ENCODE measurements at places on chromosomes 4 and X.

DNA sequence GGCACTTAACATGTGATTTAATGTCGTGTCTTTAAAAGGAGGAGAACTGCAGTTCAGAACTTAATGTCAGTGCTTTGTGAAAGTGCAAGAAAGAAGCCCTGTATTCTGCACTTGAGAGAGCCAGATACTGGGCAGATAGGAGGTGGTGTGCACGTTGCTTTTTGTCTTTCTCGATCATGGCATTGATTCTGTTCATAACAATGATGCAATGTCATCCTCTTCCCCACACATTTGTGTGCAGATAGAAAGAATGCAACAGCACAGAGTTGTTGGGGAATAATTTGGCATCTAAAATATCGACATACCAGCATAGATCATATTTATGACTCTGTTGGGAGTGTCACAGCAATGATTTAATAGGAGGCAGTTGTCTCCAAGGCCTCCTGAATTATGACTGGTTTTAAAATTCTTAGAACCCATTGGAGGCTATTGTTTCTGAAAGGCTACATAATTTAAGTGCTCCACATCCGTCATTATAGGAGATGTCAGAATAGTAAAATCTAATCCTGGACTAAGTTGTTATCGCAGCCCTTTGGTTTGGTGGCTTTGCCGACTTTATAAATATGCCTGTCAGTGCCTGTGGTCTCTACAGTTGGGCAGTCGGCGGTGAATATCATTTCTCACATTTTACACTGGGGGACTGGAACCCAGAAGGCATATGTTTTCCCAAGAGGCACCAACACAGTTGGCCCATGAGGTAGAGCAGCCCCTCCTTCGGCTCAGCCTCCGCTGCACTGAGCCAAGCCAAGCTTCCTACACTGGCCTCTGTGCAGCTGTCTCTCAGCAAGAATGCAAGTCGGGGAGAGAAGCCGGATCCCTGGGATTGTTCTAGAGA lies 124.9 kb downstream of the PTTG2 start:
- no peak for DNase-seq

- no peak for DNase-seq
These were observed 213.9 kb downstream of the SPOCK3 start for GRCh38 chr4:167020410-167020809.

GRCh38 chrX:108000751-108001150 lies 18.6 kb upstream of the TEX13B start:
- DNase-seq: no peak

DNA sequence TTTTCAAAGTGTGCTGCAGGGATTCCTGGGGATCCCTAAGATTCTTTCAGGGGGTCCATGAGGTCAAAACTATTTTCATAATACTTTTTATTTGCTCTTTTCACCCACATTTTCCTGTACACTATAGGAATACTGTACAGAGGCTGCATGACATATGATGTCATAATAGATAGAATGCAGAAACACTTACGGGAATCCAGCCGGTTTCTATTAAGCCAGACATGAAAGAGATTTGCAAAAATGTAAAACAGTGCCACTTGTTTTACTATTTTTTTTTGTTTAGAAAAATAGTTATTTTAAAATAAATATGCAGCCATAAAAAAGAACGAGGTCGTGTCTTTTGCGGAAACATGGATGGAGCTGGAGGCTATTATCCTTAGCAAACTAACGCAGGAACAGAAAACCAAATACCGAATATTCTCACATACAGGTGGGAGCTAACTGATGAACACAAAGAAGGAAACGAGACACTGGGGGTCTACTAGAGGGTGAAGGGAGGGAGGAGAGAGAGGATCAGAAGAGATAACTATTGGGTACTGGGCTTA lies 5.0 kb downstream of the ZFX start:
- DNase-seq: no peak

GRCh38 chr4:3486541-3487540 lies 23.7 kb downstream of the DOK7 start:
- no peak for DNase-seq

DNA sequence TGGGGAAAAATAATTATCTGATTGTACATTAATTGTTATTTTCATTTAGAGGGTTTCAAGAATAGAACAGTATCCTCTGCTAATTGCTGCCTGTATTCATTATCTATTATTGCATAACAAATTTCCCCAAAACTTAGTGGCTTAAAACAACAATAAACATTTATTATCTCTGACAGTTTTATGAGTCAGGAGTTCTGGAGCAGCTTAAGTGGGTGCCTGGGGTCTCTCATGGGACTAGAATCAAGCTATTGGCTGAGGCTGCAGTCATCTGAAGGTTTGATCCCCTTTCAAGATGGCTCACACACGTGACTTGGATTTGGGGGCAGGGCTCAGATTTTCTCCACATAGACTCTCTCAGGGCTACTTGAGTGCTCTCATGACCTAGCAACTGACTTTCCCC lies 98.1 kb upstream of the JADE1 start:
- no peak for DNase-seq

DNA sequence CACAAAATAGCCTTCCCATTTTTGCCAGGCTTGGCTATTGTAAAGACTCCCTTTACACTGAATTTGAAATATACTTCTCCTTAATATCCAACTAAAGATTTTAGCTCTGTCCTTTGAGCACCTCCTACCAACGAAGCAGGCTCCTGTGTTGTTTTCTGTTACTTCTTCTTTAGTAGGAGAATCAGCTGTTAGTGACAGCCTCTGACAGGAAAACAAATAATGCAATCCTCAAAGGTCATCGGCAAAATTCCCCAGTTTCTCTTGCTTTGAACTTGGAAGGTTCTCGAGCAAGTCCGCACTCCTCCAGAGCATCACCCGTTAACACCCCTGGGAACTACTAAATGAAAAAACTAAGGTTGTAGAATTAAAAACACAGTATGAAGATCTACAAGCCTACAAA lies 66.9 kb downstream of the MANBA start:
- no peak for DNase-seq

DNA sequence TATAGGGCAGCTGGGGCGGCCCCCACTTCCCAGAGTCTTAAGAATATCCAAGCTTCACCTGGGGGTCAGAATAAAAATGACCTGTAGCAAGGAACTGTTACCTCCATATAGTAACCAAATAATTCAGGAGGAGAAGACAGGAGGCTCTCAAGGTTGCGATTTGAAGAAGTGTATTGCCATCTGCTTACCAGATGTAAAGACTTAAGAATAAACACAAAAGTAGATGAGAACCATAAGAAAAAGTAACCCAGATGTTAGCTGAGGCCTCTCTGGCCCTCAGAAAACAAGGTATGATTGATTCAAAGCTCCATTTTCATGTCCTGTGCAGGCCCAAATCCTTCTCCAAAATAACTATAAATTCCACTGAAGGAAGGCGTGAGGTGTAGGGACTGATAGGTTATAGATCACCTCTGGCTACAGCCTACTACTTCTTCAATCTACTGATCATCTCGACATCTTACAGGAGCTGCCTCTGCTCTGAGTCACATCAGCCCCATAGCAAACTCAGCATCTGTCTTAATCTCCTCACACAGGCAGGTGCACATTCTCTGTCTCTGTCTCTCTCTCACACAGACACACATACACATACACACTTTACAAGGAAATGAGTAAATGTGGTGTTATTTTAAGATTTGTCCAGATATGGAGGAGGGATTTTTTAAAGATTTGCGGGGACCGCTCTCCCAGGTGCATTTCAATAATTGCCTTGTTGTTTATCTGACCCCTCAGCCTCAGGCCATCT lies 193.9 kb upstream of the EDNRA start:
- no peak for DNase-seq

- DNase-seq: no peak
These were observed 143.8 kb downstream of the ACTRT1 start for GRCh38 chrX:127908384-127908783.

GRCh38 chr4:47485768-47486167 lies 693 bp downstream of the ATP10D start:
- no peak for DNase-seq

- DNase-seq: peak; percentile 70
These were observed 770 bp downstream of the SMAD1 start for GRCh38 chr4:145482209-145483037.

- DNase-seq: no peak
These were observed 38.8 kb downstream of the GAB1 start for GRCh38 chr4:143375326-143376073.

DNA sequence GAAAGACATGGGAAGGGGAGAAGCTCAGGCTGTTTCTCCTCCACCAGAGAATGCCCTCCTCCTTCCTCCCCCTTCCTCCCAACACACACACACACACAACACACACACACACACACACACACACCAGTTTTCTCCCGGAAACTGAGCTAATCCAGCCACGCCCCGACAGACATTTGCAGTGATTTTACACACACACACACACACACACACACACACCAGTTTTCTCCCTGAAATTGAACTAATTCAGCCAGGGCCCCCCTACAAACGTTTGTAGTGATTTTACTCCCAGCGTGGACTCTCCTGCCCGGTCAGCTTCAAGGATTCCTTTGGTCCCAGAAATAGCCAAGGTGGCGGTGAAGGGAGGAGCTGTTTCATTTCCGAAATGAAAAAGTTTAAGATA lies 32.9 kb upstream of the STX18 start:
- DNase-seq: no peak

GRCh38 chr4:171478181-171478580 lies 335.0 kb upstream of the GALNTL6 start:
- DNase-seq: no peak

- no peak for DNase-seq
These were observed 606.5 kb downstream of the MAGEB5 start for GRCh38 chrX:26822448-26822847.

- peak; percentile 85 for DNase-seq
These were observed 68.7 kb upstream of the PGM2 start for GRCh38 chr4:37757761-37758160.

DNA sequence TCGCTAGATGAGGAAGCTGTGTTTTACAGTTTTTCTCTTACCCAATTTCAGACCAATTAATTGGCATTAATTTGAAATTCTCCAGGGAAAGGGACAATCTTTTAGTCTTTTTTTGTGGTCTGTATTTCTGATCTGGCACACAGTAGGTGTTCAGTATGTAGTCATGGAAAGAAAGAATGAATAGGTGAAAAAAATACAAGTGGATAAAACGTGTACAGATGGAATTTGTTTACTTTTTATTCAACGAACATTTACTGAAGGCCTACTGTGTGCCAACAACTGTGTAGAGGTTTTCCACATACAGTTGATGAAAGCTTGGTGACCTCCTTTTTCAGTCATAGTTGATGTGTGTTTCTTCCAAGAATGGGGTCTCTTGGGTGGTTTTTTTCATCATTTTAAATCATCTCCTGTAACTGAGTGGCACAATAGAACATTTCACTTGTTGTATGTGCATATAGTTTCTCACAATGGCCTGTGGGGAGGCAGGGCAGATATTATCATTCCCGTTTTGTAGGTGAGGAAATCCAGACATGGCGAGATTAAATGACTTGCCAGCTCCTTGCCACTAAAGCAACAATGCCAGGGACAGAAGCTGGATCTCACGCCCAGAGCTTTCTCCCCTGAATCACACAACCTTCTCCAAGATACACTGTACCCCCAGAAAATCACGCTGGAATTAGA lies 102.4 kb downstream of the CEP135 start:
- no peak for DNase-seq

DNA sequence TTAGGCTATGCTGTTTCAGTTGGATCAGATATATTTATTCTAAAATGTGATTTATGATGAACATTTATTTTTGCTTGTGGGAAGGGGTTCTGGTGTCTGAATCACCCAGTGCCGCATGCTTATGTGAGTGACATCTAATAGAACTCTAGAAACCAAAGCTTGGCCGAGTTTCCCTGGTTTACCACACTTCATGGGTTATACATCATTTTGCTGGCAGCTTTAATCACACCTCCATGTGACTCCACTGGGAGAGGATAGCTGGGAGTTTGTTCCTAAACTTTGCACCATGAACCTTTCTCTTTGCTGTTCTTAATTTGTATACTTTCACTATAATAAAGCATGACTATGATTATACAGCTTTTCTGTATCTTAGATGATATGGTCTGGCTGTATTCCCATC lies 382.9 kb downstream of the INPP4B start:
- DNase-seq: no peak

DNA sequence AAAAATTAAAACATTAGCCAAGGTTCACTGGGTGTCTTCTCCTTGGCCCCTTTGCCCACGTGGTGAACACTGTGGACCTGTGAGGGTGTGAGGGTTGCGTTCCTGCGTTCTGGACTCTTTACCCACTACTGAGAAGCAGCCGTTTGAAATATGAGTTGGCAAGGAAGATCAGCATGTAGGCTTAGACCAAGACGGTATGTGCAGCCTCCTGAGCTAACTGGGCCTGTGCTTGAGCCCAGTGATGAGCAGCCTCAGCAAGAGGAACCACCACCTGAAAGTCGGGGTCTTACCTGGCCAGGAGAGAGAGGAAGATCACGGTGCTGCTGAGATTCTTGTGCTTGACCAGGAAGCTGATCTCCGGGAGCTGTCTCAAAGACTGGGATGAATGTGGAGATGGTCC lies 19.5 kb downstream of the RGS12 start:
- no peak for DNase-seq

GRCh38 chrX:39624166-39624565 lies 473.6 kb downstream of the BCOR start:
- no peak for DNase-seq

DNA sequence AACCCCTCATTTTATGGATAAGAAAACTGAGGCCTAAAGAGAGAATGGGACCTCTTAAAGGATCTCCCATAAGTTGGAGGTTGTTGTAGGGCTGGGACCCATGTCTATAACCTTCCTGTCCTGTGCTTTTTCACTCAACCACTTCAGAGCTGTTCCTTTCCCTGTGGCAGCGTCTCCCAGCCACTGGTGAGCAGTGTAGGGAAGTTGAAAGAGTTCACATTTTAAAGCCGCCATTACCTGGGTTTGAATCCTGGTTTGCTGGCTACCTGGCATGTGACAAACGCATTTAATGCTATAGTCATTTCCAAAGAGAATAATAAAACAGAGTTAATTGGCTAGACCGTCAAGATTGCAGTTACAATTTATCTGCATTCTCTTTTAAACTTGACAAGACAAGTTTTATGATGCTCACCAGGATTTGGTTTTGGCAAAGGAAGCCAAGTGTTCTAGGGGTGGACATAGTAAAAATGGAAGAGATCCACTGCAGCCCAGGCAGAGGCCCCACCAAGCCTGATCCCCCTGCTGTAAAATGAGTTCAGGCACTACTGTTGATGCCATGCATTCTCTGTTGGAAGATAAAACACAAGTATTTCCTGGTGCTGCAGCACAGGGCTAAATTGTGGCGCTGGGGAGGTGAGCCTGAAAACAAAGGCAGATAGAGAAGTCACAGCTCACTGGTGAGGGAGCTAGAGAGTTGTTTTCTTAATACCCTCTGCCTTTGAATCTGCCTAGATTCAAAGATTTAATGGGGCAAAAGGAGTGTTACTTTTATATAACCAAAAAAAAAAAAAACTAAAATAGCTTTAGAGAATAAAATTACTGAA lies 218.7 kb downstream of the NWD2 start:
- DNase-seq: no peak

Measured in HL-60 (cell line).